Ovary (tissue), 10 donors: ENCODE measurements at places on chromosomes 4 and X.

- H3K4me1 ChIP-seq: no peaks in the 10 kb centered on the region
- DNase-seq: no peak
- no peaks in the 10 kb centered on the region for H3K36me3 ChIP-seq
- H3K27ac ChIP-seq: no peak overlapping the region
These were observed 71.1 kb upstream of the DDIT4L start for GRCh38 chr4:100261346-100261745.

DNA sequence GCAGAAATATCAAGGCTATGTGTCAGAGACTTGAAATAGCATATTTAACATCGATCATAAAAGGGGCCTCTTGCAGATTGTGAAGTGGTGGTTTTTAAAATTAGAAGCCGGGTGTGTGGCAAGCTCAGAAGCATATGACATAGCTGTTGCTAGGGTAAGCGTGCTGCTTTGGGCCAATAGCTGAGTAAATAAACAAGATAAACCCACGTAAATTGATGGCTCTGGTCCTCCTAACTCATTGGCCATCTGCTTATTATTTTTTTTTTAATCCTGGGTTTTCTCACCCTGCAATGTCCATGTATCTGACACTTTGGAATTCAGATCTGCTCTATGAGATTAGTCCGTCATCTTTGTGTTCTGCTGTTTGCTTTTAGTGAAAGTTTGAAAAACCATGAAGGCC is 32.6 kb upstream of the STOX2 start:
- H3K27ac ChIP-seq: no peak overlapping the region
- DNase-seq: no peak
- H3K4me1 ChIP-seq: peaks cover 2% of the 10 kb centered on the region
- no peaks in the 10 kb centered on the region for H3K36me3 ChIP-seq
- no peaks in the 10 kb centered on the region for H3K27me3 ChIP-seq

GRCh38 chr4:176610594-176610993 is 182.1 kb downstream of the VEGFC start:
- H3K36me3 ChIP-seq: no peaks in the 10 kb centered on the region
- H3K27ac ChIP-seq: no peak overlapping the region

GRCh38 chrX:18702362-18703195 is 4.9 kb upstream of the PPEF1 start:
- DNase-seq: no peak
- H3K27me3 ChIP-seq: no peaks in the 10 kb centered on the region
- H3K4me3 ChIP-seq: no peak overlapping the region
- H3K4me1 ChIP-seq: no peaks in the 10 kb centered on the region

DNA sequence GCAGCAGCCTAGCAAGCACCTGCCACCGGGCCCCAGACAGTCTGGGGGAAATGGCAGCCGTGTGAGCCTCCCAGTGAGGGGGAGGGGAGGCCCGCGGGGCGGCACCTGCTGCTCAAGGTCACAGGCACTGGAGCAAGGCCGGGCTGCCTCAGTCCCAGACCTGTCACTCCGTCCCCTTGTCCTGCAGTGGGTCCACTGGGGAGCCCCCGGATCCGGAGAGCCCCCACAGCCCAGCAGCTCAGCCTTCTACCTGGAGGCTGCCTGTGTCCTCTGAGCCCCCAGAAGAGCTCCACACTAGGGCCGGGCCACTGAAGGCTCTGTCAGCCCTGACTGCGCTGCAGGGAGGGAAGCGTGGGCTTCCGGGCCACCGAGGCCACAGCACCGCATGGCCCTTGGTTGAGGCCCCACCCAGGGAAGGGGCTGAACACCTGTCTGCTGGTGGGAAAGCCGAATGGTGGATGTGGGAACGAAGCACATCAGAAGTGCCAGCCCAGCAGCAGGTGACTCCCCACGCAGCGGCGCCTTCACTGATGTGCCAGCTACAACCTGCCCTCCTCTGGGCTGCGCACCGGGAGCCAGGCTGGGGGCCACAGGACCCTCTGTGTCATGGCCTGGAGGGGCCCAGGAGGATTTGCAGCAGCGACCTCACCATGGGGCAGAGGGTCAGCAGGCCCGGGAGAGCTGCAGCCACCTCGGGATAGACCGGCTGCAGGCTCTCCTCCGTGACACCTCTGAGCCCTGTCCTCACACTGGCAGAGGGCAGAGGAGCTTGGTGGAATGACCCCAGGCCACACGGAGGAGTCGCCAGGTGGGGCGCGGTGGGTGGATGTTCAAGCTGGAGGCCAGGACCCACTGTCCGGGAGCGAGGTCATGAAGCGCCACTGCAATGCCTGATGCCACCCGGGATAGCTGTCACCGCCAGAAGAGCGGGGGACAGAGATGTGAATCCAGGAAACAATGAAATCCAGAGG is 35.0 kb upstream of the MXD4 start:
- no peak for DNase-seq
- no peak overlapping the region for H3K4me3 ChIP-seq
- H3K4me1 ChIP-seq: no peaks in the 10 kb centered on the region
- H3K36me3 ChIP-seq: no peaks in the 10 kb centered on the region
- no peaks in the 10 kb centered on the region for H3K27me3 ChIP-seq

DNA sequence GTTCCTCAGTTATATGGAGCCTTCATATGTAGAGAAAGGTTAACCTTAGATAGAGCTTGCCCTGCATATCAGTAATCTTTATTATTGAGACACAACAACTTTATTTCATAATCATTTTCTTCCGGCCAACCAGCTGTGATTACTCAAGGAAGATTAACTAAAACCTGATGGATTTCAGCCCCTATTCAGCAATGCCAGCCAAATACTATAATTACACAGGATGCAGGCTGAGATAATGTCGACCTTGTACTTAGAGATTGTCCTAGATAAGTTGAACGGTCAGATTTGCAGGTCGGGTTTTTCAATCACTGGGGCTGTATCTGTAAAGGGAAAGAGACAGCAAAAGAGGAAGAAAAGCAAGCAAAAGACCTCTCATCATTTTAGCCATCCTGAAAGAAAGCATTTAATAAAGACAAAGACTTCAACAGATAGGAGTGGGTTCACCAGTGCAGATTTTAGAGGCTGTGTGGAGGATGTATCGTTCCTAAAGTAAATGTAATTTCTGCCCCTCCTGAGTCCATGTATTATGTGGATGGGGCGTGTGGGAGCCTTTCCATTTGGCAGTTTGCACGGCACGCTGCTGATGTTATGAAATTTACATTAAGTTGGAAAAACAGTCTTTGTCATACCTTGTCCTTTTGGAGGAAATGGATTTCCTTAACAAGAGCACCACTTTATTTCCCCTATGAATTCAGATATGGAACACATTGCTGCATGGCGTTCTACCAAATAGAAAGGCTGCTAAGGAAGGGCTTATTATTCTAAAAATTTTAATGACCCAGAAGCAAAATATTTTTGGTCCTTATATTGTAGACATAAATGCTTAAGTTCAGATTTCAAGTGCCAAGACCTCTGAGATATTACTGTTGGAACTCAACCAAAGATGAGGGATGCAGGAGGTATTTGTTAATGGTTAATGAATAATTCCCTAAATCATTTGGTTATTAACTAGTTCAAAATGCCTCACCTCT is 496.7 kb downstream of the SPRY1 start:
- H3K27me3 ChIP-seq: no peaks in the 10 kb centered on the region
- H3K36me3 ChIP-seq: no peaks in the 10 kb centered on the region
- no peak overlapping the region for H3K27ac ChIP-seq
- H3K4me1 ChIP-seq: peaks cover 5% of the 10 kb centered on the region

DNA sequence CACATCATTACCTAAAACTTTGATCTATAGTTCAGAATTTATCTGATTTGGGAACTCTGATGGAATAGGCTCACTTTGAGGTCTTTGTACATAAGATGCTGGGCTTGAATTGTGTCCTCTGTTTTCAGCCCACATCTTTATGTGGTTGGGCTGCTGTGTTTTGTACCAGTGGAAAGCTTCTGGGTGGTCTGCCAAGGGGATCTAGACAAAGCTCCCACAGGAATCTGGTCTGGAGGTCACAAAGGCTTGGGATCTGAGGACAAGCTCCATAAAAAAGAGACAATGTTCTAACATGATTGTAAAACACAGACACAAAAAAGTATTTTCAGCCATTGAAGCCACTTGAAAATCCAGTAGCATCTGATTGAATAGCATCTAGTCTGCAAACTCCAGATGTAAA is 393.5 kb upstream of the PITX2 start:
- no peak overlapping the region for H3K4me3 ChIP-seq
- H3K27me3 ChIP-seq: no peaks in the 10 kb centered on the region
- H3K27ac ChIP-seq: no peak overlapping the region
- H3K36me3 ChIP-seq: no peaks in the 10 kb centered on the region
- no peaks in the 10 kb centered on the region for H3K4me1 ChIP-seq
- no peak for DNase-seq

DNA sequence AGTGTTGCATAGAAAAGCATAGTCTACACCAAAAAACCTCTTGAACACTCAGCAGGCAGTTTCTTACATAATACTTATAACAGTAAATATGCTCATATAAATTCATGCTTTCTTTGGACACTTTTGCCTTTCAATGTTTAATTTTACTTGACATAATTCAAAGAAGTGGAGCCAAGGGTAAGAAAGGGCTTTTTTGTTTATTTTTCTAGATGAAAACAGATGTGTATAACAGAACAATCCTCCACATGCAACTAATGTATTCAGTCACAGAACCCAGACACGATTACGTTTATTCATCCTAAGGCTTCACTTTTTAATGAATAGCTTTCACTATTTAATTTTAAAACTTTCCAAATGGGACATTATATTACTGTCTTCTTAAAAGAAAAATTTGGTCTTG is 58.0 kb upstream of the PTPN13 start:
- peaks cover 1% of the 10 kb centered on the region for H3K4me1 ChIP-seq
- H3K4me3 ChIP-seq: no peak overlapping the region
- no peak overlapping the region for H3K27ac ChIP-seq
- H3K36me3 ChIP-seq: no peaks in the 10 kb centered on the region

DNA sequence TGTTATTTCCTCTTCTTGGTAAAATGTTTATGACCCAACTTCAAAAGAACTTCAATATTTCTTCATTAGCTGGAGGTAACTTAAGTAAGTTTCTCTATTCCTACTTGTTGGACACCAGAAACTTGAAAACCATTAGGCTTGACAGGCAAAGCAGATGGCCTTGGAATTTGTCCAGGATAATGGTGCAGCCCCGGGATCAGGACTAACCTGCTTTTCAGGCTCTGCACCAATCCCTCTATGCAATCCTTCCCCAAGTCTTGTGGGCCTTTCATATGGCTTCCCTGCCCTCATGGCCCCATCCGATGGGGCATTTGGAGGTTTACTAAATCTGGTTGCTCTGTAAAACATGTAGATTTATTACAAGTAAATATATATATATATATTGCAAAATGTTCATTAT is 68.5 kb downstream of the SPINK2 start:
- no peaks in the 10 kb centered on the region for H3K27me3 ChIP-seq
- peaks cover 2% of the 10 kb centered on the region for H3K4me1 ChIP-seq
- no peaks in the 10 kb centered on the region for H3K36me3 ChIP-seq
- DNase-seq: no peak
- no peak overlapping the region for H3K4me3 ChIP-seq

- no peak overlapping the region for H3K27ac ChIP-seq
- DNase-seq: no peak
- H3K36me3 ChIP-seq: no peaks in the 10 kb centered on the region
- H3K27me3 ChIP-seq: no peaks in the 10 kb centered on the region
- H3K4me1 ChIP-seq: no peaks in the 10 kb centered on the region
These were observed 28.2 kb downstream of the PHKA1 start for GRCh38 chrX:72685810-72686456.

DNA sequence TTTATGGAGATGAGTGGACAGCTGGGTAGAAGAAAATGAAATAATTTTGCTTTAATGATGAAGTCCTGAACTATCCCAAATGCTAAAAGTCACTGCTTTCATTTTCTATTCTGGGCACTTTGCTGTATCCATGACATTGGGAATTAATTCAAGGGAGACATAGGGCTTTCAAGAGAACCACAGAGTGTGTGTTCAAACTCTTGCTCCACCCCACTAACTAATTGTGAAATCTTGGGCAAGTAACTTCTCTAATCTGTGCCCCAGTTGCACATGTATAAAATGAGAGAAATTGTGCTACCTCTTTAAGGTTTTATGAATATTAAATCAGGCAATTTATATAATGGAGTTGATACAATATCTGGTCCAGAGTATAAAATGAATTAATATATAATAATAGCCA is 1422.0 kb downstream of the ADGRL3 start:
- no peaks in the 10 kb centered on the region for H3K36me3 ChIP-seq
- H3K27ac ChIP-seq: no peak overlapping the region
- no peak for DNase-seq

- no peaks in the 10 kb centered on the region for H3K36me3 ChIP-seq
- no peak overlapping the region for H3K4me3 ChIP-seq
- no peaks in the 10 kb centered on the region for H3K27me3 ChIP-seq
- no peak overlapping the region for H3K27ac ChIP-seq
- no peak for DNase-seq
- no peaks in the 10 kb centered on the region for H3K4me1 ChIP-seq
These were observed 784.3 kb downstream of the ADGRL3 start for GRCh38 chr4:61984260-61984909.

- no peaks in the 10 kb centered on the region for H3K27me3 ChIP-seq
- H3K4me3 ChIP-seq: no peak overlapping the region
- H3K36me3 ChIP-seq: no peaks in the 10 kb centered on the region
- no peak for DNase-seq
- H3K4me1 ChIP-seq: no peaks in the 10 kb centered on the region
These were observed 77.5 kb downstream of the HCCS start for GRCh38 chrX:11188664-11189063.

DNA sequence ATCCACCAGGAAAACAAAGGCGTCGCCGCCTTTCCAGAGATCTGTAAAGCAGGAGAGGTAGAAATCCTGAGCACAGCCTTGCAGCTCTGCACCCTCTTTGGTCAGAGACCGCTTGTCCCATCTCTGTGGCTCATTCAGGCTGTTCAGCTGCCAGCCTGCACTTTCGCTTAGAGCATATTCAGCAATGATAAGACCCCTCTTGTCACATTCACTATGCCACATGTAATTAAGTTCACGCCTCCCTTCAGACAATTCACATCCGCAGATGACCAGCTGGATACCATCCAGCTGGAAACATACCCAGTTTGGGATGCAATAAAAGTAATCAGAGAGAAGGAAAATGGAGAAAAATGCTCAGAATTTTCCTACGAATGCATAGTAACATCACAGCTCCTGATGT is 335.4 kb downstream of the UNC5C start:
- no peak for DNase-seq
- H3K27me3 ChIP-seq: no peaks in the 10 kb centered on the region
- H3K27ac ChIP-seq: no peak overlapping the region

- H3K4me3 ChIP-seq: no peak overlapping the region
- H3K4me1 ChIP-seq: no peaks in the 10 kb centered on the region
- H3K27ac ChIP-seq: no peak overlapping the region
- DNase-seq: no peak
These were observed 265.9 kb upstream of the GK2 start for GRCh38 chr4:79673898-79674297.
